ENCODE measurements at places on chromosomes 1 and 21.

- DNase-seq, result no peak
Measured at GRCh38 chr1:5156416-5157120, 502.2 kb downstream of the AJAP1 start.

- DNase-seq, result no peak
Measured at GRCh38 chr1:233240829-233241682, 54.5 kb downstream of the PCNX2 start.

DNA sequence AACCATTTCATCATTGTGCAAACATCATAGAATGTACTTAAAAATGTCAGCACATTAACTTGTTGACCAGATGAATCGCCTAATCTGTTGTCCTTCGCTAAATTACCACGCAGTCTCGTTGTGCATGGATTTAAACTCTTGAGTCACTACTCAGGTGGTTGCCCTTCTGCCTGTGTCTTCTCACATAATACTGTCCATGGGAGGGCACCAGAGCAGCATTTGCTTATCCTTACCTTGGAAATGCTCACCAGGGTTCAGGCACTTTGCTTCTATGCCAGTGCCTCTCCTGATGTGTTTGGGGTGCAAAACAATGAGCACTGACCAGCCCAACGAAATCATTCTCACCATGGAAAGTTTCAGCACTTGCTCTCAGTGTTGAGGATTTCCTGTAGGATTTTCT, 559.9 kb downstream of the RWDD3 start:
- no peak for DNase-seq

- DNase-seq, result no peak
Measured at GRCh38 chr21:44802396-44803153, 955 bp upstream of the UBE2G2 start.

- no peak for DNase-seq
Measured at GRCh38 chr1:91152331-91152730, 130.5 kb upstream of the ZNF644 start.

GRCh38 chr1:34829250-34829649, 30.3 kb downstream of the SMIM12 start:
- DNase-seq, result no peak

DNA sequence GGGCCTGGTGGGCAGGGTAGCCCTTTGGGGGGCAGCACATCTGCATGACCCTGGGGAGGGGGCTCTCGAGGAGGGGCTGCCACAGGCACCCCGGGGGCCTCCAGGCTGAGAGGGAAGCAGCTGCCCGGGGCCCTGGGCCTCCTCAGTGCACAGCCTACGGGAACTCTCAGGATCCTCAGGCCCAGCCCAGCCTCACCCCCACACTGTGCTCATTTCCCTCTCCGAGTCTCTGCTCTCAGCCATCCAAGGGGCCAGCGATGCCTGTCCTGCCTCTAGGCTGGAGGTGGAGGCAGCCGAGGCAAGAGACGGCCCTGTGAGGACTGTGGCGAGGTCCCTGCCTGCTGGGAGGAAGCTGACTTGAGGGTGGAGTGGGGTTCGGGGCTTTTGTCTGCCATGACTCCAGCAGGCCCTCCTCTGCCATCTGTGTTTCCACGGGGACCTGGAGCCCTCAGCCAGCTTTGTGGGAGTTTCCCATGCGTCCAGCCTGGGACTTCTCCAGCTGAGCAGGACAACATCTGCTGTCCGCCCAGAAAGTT, 7.2 kb upstream of the PLEKHG5 start:
- DNase-seq, result no peak

DNA sequence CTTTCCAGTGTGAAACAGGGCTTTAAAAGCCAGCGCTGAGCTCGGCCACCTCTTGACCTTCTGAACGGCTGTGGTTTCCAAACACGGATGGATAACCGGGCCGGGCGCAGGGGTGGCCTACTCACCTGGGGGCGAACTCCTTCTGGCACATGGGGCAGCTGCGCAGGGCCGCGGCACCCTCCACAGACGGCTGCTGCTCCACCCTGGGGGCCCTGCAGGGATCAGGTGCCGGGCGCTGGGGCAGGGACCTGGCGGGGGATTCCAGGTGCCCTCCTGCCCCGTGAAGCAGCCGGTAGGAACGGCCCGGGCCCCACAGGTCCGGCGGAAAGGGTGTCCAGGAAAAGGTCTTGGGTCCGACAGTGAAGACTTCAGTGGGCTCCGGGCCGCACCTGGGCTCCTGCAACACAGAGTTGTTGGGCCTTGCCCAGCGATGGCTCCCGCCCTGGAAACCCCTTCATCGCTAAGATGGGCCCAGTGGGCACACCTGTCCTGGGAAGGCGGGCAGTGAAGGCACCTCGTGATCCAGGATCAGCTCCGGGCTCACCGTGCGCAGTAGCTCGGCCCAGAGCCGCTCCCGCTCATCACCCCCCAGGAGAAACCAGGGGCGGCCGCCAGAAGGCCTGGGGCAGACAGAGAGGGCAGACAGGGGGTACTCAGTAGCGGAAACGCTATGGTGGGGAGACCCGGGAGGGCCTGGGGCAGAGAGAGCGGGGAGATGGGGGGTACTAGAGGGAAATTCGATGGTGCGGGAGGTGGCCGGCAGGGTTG, 874 bp downstream of the FAAP20 start:
- DNase-seq, result no peak

DNA sequence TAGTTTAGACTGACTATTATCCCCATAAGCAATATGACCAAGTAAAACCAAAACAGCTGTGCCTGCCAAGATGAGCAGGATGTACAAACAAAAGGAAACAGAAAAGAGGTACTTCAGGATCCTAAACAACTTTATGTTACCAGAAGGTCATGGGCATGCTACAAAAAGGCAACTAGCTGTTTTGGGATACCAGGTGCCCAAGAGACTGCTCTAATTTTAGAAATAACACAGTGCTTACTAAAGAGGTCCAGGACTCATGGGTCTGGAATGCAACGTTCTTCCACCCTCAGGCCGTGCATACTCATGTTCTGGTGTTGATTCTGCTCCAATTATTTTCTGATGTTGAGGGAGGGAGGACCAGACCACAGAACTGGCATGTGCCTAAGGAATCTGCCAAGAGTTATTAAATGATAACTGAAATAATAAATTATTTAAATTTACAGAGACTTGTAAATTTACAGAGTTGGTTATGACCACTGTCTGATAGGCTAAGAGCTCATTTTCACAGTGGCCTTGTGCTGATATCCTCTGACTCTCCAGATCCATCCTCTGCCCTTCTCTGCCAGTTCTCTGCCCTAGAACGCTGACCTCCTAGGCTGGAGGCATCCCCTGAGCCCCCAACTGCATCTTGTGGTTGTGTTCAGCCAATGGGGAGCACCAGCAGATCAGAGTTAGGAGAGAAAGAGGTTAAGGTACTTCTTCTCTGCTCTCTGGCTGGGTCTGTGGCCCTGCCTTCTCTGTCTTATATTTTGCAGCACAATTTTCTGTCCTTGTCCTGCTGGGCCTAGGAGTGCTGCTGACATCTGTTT, 37.7 kb upstream of the BCL10 start:
- peak; percentile 88 for DNase-seq

DNA sequence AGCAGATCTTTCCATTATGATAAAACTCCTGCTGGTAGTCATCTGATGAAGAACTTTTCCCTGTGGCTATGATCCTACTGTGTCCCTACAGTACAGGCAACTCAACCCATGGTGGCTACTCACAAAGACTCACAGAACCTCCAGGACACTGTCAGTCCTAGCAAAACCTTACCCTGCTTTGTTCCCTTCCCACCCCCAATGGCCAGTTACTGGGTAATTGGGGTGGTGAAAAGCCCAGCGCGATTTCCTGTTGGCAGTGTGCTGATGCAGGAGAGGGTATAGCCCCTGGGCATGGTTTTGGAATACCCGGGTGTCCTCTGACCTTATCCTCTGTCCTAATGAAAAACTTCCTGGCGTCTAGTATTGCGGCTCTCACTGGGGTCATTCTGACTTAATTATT, 533 bp upstream of the RGL1 start:
- DNase-seq, result no peak

DNA sequence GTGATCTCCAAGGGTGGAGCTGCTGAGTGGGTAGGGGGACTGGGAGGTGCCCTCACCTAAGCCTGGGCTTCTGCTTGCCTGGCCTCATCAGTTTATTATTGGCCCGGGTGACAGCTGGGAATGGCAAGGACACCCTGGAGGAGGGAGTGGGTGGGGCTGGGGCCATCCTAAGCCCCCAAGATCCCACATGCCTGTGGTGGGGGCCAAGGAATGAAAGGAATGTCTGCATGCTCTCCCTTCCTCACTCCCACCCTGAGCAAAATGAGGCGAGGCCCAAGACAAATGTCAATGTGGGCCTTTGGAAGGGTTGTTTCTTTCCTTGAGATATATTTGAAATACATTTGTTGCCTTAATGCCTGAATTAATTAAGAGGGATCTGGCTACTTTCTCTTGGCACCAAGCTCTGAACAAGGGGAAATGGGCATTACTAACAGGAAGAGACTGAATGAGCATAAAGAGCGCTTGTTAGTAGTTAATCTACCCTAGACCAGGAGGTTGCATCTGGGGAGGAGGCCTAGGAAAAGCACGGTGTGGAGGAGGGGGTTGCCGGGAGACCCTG, 19.7 kb upstream of the CHI3L1 start:
- no peak for DNase-seq

- peak; percentile 16 for DNase-seq
Measured at GRCh38 chr21:32248571-32249461, 30.0 kb downstream of the MIS18A start.

DNA sequence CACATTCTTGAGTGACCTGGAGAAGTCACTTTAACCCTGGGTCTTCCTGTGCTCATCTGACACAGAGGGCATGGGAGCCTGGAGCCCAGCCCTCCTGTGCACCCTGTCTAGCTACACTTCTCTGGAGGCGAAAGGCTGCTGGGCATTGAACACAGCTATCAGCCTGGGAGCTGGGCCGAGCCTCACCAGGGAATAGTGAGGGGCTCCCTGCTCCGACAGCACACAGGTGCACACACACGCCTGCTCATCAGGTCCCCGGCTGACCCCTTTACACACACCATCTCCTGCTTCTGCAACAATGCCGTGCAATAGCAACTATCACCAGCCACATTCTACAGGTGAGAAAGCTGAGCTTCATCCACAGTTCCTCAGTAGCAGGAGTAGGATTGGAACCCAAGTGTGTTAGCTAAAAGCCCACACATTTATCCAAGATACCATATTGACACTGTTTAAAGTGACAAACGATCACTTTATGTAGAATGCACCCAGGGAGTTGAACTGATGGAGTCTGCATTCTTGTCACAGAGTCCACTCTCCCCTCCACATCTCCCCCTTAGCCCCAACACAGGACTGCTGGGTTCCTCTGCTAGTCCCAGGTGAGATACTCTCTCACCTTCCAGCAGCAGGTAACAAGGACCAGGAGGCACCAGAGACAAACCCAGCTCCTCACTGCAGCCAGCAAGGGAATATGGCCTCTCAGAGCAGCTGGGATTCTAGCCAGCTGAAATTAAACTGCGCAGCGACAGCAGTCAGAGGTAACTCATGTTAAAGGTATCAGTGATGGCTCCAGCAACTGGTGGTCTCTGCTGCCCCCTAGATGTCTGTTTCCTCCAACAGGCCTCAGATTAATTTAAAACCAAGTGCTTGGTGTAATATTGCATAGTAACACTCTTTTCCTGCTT, 18.3 kb upstream of the CAPN8 start:
- no peak for DNase-seq
